ENCODE measurements at places on chromosomes 13 and 19. TPM values are rescaled to one million over a fixed set of nuclear protein-coding genes. Genes with fewer than 3 reads are reported as not detected.

DNA sequence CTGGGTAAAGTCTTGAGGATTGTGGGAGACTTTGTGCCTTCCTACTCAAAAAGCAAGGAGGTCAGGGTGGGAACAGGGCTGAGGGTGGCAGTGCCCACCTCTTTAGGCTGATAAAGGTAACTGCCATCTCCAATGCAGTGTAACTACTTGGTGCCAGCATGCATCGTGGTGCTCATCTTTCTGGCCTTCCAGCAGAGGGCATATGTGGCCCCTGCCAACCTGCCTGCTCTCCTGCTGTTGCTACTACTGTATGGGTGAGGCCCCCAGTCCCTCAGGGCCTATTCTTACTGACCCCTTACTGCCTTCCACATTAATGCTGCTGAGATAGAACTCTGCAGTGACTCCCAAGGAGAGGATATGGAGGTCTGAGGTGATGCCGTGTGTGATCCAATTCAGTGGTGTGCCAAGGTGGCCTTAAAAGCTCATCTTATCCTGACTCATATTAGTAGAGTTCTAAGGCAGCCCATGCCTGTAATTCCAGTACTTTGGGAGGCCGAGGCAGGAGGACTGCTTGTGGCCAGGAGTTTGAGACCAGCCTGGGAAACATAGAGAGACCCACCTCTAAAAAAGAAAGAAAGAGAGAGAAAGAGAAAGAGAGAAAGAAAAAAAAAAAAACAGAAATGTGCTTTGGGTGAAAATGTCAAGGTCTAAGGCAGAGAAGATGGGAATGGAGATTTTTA, 9.7 kb upstream of the ARHGAP45 start:
- DNase-seq = no peak

- DNase-seq = no peak
These were observed 20.7 kb downstream of the COL4A1 start for GRCh38 chr13:110285991-110286832.

Gene GDF15
- total RNA-seq = 76.0 TPM

Gene PCDH17
- total RNA-seq = 9.4 TPM

Gene KLK12
- total RNA-seq = 0.78 TPM

Measured in mucosa of gallbladder (tissue), 1 donor.